RWPE2 (cell line): ENCODE measurements at places on chromosomes 2 and 18.
A peak's percentile ranks its signal among the peaks of the same experiment; 100 is the strongest.

DNA sequence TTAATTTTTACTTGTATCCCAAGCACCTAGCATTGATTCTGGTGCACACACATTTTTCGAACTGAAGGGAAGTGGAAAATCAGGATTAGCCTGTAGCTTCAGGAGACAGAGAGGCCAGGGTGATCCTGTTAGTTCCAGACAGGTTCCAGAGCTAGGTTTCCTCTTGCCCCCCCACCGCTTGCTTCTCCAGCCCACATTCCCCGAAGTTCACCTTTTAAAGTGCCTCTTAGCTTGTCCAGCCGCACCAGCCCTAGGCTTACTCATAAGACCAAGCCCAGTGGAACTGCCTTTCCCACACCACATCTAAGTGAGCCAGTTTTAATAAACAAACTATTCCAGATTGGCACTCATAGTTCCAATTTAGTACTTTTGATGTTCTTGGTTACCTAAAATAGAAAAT lies 898.6 kb upstream of the KLHL29 start:
- DNase-seq, result no peak
- H3K4me3 ChIP-seq, result no peak overlapping the region
- H3K36me3 ChIP-seq, result no peaks in the 10 kb centered on the region

DNA sequence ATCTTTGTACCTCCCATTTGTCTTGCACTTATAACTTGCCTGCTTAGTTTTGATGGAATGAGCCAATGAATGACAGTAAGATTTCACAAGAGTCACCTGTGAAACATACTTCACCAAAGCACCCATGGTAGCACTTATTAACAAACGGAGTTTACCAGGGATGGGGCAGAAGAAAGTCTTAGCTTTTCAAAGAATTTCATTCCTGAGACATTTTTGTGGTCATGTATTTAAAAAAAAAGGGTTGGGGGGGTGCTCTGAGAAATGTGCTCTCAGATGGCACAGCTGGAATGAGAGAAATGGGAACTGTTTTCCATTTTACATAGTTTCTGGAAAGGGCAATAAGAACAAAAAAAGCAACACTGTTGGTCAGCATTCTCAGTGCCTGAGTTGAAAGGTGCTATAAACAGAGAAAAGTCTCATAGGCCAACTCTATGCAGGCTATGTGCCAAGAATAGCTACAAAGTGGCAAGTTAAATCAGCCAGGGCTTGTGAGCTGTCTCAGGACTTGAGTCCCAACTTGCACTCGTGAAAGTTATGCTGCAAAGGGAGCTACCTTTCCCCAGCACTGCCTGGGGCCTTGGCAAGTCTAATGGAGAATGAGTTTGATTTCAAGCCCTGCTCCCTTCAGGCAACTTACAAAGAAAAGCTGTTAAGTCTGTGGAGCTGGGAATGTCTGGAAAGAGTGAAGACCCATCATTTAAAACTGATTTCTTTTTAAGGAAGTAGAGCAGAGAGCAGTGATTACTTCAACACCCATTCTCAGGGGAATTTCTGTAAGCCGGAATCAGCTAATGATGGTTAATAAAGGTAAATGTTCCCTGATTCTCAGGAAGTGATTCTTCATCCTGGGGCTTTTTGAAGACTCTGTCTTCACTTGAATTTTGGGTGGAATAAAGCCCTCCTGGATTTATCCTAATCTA lies 170.6 kb downstream of the SLC8A1 start:
- peak overlapping the region; percentile 25 for H3K27ac ChIP-seq
- H3K4me1 ChIP-seq, result peaks cover 19% of the 10 kb centered on the region
- H3K27me3 ChIP-seq, result no peaks in the 10 kb centered on the region

- peaks cover 10% of the 10 kb centered on the region for H3K27me3 ChIP-seq
- H3K4me3 ChIP-seq, result no peak overlapping the region
- no peak overlapping the region for H3K27ac ChIP-seq
- DNase-seq, result peak; percentile 52
These were observed 11.1 kb downstream of the LIMS2 start for GRCh38 chr2:127664065-127664894.

DNA sequence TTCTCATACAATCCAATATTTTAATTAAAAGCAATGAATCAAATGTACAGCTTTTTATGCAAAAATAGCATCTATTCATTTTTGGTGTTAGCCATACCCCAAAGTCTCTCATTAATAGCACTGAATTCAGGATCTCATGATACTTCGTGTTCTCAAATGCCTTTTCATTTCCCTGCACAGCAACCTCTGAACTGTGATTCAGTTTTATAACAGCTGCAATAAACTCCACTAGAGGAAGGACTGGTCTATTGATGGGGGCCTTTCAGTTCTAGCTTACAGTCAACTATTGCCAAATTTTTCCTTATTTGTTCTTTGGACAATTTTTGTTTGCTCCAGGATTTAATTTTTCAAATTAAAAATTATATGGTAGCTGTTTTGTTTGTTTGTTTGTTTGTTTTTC lies 4.8 kb upstream of the TMEM87B start:
- no peak overlapping the region for H3K27ac ChIP-seq
- no peaks in the 10 kb centered on the region for H3K27me3 ChIP-seq
- no peak for DNase-seq
- H3K4me3 ChIP-seq, result no peak overlapping the region
- H3K36me3 ChIP-seq, result no peaks in the 10 kb centered on the region

GRCh38 chr2:228599781-228600180 lies 418.3 kb upstream of the SPHKAP start:
- no peak overlapping the region for H3K27ac ChIP-seq
- DNase-seq, result no peak
- no peak overlapping the region for H3K4me3 ChIP-seq
- H3K36me3 ChIP-seq, result no peaks in the 10 kb centered on the region
- peaks cover 7% of the 10 kb centered on the region for H3K4me1 ChIP-seq
- no peaks in the 10 kb centered on the region for H3K27me3 ChIP-seq

- no peaks in the 10 kb centered on the region for H3K27me3 ChIP-seq
- DNase-seq, result no peak
- H3K4me1 ChIP-seq, result no peaks in the 10 kb centered on the region
These were observed 25.3 kb downstream of the MROH2A start for GRCh38 chr2:233803292-233803911.

DNA sequence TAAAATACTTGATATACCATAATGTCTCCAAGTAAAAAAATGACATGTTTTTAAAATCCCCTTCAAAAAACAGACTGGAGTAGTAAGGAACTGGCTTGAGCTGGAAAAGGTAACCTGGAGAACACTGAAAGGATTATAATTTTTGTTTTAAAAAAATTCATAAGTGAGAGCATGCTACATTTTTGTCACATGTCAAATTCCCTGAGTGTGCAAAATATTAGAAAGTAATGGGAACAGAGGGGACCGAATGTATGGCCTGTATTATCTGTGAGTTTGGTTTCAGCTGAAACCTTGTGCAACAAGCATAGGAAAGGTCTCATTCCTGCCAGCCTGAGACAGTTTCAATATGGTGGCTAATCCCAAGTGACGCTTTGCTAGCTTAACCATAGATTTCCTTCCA lies 202.5 kb downstream of the SLC39A10 start:
- no peak for DNase-seq
- no peak overlapping the region for H3K4me3 ChIP-seq
- no peaks in the 10 kb centered on the region for H3K4me1 ChIP-seq
- H3K27me3 ChIP-seq, result no peaks in the 10 kb centered on the region

- DNase-seq, result no peak
- H3K27ac ChIP-seq, result no peak overlapping the region
- no peaks in the 10 kb centered on the region for H3K4me1 ChIP-seq
- H3K27me3 ChIP-seq, result no peaks in the 10 kb centered on the region
- no peak overlapping the region for H3K4me3 ChIP-seq
These were observed 372.6 kb upstream of the VRK2 start for GRCh38 chr2:57674025-57674424.

DNA sequence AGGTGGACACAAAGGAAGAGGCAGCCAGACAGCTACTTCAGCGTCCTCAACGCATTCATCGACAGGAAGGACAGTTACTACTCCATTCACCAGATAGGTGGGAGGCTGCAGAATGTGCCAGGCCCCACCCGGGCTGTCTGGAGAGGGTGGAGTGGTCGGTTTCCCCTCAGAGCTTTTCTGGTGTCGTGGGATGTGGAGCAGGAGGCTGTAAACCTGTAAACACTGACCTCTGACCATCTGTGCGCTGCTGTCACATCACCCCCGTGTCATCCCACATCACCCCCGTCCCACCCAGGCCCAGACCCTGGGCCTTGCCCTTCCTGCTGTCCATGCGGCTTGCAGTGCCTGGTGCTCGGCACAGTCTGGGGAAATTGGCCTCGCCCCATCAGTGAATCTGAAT lies 17.1 kb downstream of the ATG4B start:
- H3K27ac ChIP-seq, result no peak overlapping the region
- H3K4me1 ChIP-seq, result no peaks in the 10 kb centered on the region
- no peak for DNase-seq
- no peaks in the 10 kb centered on the region for H3K27me3 ChIP-seq

DNA sequence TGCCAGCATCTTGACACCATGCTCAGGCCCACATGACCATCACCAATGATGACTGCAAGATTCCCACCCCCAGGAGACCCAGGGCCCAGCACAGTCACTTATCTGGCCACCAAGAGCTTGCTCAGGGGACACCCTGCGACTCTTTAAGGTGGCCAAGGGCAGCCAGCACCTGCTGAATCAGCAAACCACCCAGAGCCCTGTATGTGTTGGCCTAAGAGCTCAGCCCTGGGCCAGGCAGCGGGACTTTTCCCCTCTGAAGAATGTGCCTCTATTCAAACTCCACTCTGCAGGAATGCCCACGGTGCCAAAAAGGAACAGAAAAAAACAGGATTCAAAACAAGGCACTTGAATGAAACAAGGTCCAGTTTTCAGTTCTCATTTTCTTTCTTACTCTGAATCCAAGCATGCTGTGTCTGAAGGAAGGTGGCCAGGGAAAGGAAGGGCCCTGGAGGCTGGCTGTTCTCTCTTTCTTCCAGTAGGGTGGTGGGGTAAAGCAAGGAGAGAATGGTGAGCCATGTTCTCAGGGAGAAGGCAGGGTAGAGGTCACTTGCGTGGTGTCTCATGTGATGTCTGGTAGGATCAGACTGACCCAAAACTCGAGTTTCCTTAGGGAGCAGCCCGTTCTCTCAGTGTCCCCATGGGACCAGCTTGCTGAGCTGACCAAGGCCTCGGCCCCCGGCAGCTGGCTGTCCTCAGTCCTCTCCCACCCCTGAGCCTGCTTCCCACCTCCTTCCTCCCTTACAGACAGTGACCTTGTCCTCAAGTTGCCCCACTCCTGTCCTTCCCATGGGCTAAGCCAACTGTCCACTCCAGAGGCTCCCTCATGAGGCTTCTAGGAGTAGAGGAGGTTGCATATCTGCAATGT lies 150.0 kb downstream of the RNF152 start:
- no peaks in the 10 kb centered on the region for H3K27me3 ChIP-seq
- no peak for DNase-seq
- no peaks in the 10 kb centered on the region for H3K36me3 ChIP-seq
- H3K4me1 ChIP-seq, result no peaks in the 10 kb centered on the region
- H3K4me3 ChIP-seq, result no peak overlapping the region
- no peak overlapping the region for H3K27ac ChIP-seq

DNA sequence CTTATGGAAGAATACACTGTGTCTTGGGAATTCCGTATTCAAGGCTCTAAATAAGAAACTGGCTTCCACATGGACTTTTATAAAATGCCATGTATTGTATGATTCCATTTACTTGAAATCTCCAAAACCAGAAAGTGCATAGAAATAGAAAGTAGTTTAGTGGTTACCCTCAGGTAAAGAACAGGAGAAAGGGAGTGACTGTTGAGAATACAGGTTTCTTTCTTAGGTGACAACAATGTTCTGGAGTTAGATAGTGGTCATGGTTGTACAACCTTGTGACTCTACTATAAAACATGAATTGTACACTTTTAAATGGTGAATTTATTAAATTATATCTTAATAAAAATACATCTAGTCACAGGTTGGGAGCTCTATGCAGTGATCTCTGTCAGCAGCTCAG lies 481.8 kb downstream of the SPAG16 start:
- no peak overlapping the region for H3K4me3 ChIP-seq
- no peak overlapping the region for H3K27ac ChIP-seq
- H3K36me3 ChIP-seq, result no peaks in the 10 kb centered on the region
- DNase-seq, result no peak
- no peaks in the 10 kb centered on the region for H3K4me1 ChIP-seq
- H3K27me3 ChIP-seq, result no peaks in the 10 kb centered on the region

DNA sequence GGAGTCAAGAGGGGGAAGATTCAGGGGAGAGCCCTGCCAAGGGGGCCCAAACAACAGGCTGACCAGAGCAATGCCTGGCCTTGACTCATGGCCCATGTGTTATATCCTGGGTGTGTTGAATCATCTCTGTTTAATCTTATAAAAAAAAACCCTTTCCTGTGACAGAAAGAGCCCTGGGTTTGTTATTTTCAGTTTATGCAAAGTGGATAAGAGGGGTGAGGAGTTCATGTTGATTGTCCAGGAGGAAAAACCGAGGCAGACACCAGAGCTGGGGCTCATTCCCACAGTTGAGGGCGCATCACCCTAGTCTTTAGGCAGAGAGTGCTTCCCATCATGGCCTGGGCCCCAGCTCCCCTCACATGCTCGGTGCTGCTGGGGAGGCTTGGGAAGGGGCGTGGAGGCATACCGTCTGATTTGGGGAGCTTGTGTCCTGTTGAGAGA lies 30.9 kb upstream of the IL37 start:
- H3K36me3 ChIP-seq, result no peaks in the 10 kb centered on the region
- H3K4me3 ChIP-seq, result no peak overlapping the region
- peaks cover 59% of the 10 kb centered on the region for H3K4me1 ChIP-seq
- peak overlapping the region; percentile 99 for H3K27ac ChIP-seq
- DNase-seq, result no peak

DNA sequence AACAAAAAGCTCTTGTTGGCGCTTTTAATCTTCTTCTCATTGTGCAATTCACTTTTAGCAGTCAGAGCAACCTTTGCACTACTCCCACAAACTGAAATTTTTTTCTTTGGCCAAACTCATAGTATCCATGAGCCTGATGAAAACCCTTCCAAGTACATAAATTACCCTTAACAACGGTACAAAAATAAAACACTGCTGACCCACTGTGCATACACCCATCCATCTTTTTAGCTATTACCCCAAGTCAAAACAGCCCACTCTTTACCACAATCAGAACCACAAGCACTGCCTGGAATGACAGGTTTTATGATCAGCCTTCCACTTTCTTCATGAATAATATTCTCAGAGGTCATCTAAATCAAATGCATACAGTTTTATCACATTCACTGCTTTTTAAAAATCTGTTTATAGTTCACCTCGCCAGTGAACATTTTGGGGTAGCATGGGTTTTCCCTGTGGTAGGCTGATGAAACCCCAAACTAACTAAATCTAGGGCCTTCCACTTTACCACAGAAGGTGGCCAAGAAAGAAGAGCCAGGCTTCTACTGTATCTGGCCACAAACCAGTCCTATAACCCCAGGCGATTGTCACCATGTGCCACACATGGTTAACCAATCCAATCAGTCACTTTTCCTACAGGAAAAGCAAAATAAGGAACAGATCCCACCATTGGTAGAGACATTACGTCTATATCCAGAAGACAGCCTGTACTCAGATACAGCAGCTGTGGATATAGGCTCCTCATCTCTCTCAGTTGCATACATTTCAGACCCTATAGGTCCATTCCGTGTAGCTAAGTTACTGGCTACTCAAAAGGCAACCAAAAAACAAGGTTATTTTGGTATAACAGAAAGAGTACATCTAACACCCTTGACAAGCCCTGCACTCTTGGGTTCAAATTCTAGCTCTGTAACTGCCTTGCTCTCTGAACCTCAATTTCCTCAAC lies 171.3 kb downstream of the THADA start:
- H3K27me3 ChIP-seq, result no peaks in the 10 kb centered on the region
- peaks cover 6% of the 10 kb centered on the region for H3K36me3 ChIP-seq
- H3K4me3 ChIP-seq, result no peak overlapping the region
- H3K4me1 ChIP-seq, result peaks cover 46% of the 10 kb centered on the region
